ENCODE measurements at places on chromosomes 6 and 20.

DNA sequence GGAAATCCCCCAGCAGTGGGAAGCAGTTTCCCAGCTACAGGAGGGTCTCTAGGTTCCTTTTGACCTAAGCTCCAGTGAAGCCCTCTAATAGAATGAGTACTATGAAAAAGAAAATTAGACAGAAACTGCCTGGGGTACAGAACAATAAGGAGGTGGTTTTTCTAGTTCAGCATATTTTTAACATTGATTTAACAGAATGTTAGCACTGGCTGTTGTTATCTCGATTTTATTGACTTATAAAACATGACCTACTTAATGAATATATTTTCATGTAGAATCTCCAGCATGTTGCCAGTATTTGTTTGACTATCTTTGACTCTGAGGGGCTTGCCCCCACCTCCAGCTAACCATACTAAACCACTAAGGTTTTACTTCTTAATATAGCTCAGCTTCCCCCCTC lies 19.6 kb downstream of the SCGN start:
- no peak for DNase-seq

DNA sequence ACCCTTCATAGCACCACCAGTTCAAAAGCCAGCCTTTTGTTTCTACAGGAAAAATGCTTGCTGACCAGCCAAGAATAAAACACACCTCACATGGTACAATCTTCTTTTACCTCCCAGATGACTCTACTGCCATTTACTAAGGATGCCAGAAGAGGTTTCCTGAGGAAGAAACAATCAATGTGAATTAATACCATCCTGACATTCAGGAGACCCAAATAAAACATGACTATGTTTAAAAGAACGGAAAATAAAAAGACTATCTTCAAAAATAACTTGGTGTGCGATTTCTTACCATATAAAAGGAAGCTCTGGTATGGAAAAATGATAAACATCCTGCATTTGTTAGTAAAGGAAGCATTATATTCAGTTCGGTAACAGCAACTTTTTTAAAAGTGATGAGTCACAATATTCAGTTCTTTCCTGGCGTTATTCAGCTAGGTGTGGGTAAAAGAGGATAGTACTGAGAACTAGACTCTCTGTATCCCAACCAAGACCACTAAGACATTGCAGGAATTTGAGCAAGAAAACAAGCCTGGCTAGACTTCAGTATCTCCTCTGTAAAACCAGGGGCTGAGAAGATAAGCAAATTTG lies 16.3 kb downstream of the COL21A1 start:
- no peak for DNase-seq

DNA sequence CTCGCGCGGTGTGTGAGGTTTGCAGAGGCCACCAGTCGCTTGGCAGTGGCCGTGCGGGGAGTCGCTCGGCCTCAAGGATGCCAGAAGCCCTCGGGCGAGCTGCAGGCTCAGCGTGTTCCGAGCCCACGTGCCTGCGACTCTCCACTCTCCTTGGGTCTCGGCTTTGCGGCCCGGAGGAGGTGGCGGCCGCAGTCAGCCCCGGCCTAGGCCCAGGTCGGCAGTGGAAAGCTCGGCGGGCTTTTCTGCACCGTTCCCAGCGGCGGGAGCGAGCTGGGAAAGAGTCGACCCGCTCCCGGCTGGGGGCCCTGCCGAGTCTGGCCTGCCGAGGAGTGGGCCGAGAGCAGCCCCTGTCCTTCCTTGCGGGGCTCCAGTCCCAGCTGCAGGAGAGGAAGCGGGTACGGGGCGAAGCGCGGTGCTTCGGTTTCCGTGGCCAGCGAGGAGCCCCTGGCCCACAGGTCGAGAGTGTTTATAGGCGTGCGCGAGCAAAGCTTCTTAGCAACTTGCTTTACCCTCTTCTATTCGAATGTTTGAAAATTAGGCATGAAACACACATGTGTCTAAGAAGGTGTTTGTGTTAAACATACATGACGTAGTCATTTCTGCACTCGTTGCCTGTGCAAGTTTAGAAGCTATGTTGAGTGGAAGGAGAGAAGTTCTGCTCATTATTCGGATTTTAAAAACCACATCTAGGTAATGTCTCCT lies 5.6 kb downstream of the FOXC1 start:
- DNase-seq: no peak

DNA sequence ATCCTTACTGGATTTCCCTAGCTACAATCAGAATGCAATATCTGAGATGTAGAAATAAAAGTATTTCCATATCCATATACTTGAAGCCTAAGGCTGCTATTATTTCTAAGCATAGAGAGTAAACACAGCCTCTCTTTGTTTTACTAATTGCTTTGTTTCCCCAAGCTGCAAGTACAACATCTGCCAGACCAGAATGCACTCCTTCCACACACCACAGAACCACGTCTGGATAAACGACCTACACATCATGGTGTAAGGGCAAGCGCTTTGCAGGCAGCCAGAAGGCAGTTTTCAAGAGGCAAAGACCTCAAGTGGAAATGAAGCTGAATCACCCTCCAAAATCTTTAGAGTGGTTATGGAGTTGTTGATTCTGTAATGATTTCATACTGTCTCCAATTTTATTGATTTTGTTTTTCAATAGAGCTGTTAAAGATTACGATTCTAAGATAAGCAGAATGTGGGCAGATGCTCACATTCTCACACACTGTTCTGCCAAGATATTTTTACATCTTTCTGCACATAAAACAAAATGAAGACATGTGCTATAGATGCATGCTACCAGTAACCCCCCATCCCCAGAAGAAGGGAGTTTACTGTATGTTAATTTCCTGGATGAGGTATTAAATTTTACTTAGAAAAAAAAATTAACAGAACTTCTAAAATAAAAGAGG lies 88.8 kb downstream of the THEMIS start:
- peak; percentile 91 for DNase-seq

Data from NCI-H524 (cell line).